ENCODE measurements at places on chromosomes 2 and 18.

- no peak for DNase-seq
Measured at GRCh38 chr2:162011706-162012564, 62.1 kb downstream of the DPP4 start.

GRCh38 chr2:121824264-121824663 is 68.8 kb downstream of the TSN start:
- no peak for DNase-seq

DNA sequence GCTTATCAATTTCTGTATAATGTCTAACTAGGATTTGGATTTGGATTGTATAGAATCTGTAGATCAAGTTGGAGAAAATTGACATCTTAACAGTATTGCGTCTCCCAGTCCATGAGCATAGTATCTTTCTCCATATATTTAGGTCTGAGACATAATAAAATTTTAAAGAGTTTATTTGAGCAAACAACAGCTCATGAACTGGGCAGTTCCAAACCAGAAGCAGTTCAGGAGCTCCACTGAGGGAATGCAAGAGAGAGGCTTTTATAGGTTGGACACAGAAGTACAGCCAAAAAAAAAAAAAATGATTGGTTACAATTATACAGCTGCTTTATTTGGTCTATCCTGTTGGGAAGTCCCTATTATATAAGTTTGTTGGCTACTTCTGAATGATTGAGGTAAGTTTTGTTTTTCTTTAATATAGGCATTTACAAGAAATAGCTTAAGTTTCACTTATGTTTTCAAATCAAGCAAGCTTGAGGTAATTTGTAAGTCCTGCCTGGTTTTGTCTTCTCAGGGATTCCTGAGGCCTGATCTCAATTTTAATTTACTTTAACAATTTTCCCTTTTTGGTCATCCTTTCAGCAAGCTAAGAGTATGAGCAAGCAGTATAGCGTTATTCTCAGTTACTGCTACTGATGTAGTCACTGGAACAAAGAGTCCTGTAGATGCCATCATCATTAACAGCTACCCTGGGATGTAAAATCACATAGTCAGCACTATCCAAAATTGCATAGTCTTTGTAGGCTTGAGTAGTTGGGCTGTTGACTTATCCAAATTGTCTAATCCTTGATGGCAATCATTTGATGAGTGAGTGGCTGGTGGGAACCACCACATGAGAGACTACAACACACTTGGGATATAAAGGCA is 27.5 kb upstream of the RUFY4 start:
- no peak for DNase-seq

GRCh38 chr2:170984079-170984478 is 55.0 kb downstream of the GORASP2 start:
- DNase-seq: no peak

GRCh38 chr2:205932861-205933260 is 153.1 kb downstream of the INO80D start:
- no peak for DNase-seq

DNA sequence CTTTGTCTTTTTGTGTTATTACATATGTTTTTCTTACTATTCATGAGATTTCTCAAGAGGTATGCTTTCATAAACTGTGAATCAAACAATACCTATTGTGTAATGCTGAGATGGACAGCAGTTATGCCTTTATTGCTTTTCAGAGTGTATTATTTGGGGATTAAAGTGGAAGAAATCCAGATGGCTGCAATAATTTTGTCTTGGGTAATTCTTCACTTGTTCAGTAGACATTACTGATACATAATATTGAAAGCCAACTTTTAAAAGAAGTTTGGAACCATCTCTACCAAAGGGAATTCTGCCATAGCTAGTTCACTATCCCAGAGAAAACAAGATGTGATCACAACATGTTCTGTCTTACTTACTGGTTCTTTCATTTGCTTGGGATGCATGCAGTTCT is 253.4 kb upstream of the ZSWIM2 start:
- no peak for DNase-seq

Data from choroid plexus epithelial cell (primary cell).